Activated naive CD4-positive, alpha-beta T cell treated with Interleukin-2 at 50 U/mL for 16 hours (primary cell): ENCODE measurements at places on chromosomes 7 and 10.

DNA sequence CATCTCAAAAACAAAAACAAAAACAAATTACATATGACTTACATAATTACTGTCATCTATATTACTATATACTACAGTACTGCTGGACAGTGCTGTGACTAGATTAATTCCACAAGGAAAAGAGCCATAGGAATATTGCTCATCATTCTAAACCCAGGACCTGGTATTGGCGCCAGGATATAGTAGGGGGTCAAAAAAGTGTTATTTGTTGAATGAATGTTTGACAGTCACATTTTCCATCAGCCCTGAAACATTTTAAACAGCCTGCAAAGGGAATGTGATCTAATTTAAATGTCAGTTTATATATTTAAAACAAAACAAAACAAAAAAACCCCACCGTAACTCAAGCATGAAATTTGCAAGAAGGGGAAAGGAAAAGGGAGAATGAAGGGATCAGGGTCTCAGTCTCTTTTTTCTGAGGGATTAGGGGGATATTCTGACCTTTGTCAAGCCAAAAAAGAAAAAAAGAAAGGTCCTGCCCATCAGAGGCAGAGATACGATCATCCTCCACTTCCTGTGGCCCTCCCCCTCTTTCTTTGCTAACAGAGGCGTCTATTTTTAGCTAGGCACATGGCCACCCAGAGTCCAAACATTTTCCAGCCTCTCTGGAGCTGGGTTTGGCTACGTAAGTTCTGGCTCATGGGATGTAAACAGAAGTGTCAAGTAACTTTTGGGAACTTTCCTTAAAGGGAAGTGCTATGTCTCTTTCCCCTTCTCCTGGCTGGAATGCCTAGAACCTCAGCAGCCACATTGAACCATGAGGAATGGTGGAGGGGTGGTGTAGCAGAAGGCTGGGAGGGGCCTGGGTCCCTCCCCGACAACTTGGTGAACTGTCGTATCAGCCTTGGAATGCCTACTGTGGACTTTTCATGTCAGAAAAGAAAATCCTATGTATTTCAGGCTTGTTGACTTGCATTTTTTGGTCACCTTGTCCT, 44.6 kb upstream of the DLG5 start:
- no peak for DNase-seq

DNA sequence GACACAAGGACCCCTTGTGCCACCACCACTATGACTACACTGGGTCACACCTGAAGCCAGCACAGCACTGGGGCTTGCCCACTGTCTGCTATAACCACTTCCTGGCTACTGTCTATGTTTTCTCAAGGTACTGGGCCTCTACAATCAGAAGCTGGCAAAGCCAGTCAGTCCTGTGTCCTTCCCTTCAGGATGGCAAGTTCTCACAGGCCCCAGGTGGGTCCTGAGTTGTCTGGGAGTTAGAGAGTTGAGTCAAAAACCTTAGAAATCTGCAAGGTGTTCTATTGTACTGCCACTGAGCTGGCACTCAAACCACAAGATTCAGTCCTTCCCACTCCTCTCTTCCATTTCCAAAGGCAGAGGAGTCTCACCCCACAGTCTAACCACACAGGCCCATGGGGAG, 705.5 kb downstream of the IPMK start:
- no peak for DNase-seq

- no peak for DNase-seq
These were observed 937.1 kb downstream of the REEP3 start for GRCh38 chr10:64458306-64458705.

- peak; percentile 28 for DNase-seq
These were observed 136.0 kb downstream of the KIF20B start for GRCh38 chr10:89837165-89838043.

GRCh38 chr10:76675951-76676587, 961.5 kb downstream of the KCNMA1 start:
- DNase-seq = no peak
